ENCODE measurements at places on chromosomes 1 and 21.

GRCh38 chr1:236850077-236850979 is 55.2 kb downstream of the MTR start:
- no peak for DNase-seq

DNA sequence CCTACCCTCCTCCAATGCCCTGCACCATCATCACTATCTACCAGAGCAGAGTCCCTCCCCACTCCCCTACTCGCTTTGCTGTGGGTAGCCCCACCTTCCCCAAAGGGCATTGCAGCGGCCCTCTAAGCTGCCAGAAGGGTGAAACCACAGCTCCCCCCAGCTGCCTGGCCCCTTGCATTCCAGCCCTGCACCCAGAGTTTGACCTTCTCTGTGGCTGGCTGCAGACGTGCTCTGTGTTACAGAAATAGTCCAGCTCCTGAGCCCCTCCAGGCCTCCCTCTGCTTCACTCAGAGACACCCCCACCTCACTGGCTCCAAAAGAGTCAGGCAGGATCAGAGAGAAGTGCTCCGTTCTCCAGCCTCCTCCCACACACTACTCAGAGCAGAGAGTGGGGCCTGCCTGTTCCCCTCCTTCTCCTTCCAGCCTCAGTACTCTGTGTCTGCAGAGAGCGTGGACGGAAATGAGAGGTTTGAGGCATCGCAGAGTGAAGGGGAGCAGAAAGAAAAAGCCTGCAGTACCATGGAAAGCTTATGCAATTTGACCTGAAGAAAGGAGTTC is 63.2 kb downstream of the PLEKHA6 start:
- DNase-seq: peak; percentile 36

GRCh38 chr1:62210960-62211359 is 16.3 kb downstream of the L1TD1 start:
- DNase-seq: no peak

GRCh38 chr1:185400052-185400451 is 83.0 kb upstream of the IVNS1ABP start:
- peak; percentile 83 for DNase-seq

- peak; percentile 20 for DNase-seq
Measured at GRCh38 chr1:94362466-94363058, 55.6 kb upstream of the ABCD3 start.

DNA sequence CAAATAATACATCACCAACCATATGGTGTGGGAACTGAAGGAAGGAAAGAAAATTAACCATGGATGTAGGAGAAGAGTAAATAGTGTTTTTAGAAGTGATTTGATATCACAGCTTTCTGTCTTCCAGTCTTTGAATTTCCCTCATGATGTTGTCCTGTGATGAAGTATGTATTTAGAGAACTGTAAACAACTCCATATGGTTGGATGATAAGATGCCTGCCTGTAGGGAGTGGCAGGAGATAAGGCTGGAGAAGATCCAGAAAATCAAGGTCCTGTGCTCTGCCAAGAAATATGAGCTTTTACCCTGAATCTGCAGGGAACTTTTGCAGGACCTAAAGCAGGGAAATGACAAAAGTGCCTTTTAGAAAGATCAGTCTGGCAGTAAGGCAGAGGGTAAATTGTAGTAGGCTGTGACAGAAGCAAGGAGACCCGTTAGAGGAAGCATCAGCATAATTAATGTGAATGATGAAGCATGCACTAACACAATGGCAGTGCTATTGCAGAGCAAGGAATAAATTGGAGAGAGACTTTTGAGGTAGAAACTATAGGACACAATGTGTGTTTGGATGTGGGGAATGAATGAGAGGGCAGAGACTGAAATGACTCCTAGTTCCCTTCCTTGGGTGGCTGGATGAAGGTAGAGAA is 21.9 kb downstream of the CEPT1 start:
- no peak for DNase-seq

- DNase-seq: no peak
Measured at GRCh38 chr1:63276624-63277023, 45.7 kb upstream of the FOXD3 start.
